T-helper 1 cell treated with Interleukin-12 subunit alpha and Interleukin-12 subunit beta and Interleukin-4 antibody, amounts not matched to agents 30 ng/mL and 1 ng/mL, for 36 hours (primary cell): ENCODE measurements at places on chromosomes 12 and 14. TPM values are rescaled to one million over a fixed set of nuclear protein-coding genes. Genes with fewer than 3 reads are reported as not detected.

The APOF gene
- not detected in 2 replicates for total RNA-seq

The CAPZA3 gene
- total RNA-seq: not detected in 2 replicates

The TEP1 gene
- 43.3 and 45.9 TPM in 2 replicates for total RNA-seq

The TPPP2 gene
- not detected in 2 replicates for total RNA-seq

The AQP6 gene
- not detected in 2 replicates for total RNA-seq

The RIN3 gene
- total RNA-seq: 32.1 and 33.0 TPM in 2 replicates

The MYF5 gene
- not detected in 2 replicates for total RNA-seq

The SOAT2 gene
- not detected in 2 replicates for total RNA-seq

The MEG3 gene
- not detected in 2 replicates for total RNA-seq

The ACACB gene
- total RNA-seq: 7.5 and 9.0 TPM in 2 replicates

The LALBA gene
- not detected in 2 replicates for total RNA-seq

The E2F7 gene
- 15.1 and 16.1 TPM in 2 replicates for total RNA-seq

The RND1 gene
- 4.0 and 5.6 TPM in 2 replicates for total RNA-seq

The AMHR2 gene
- total RNA-seq: not detected in 2 replicates

The VAMP1 gene
- total RNA-seq: 39.9 and 44.7 TPM in 2 replicates

The TMEM119 gene
- total RNA-seq: 0.54 and 0.96 TPM in 2 replicates

The TROAP gene
- total RNA-seq: 62.2 and 67.1 TPM in 2 replicates

The VRTN gene
- total RNA-seq: not detected in 2 replicates

The CD69 gene
- total RNA-seq: 98.9 and 106 TPM in 2 replicates

The TTC6 gene
- not detected in 2 replicates for total RNA-seq

The EXOC3L4 gene
- not detected in 2 replicates for total RNA-seq

The KCNC2 gene
- total RNA-seq: not detected in 2 replicates

The ARHGAP9 gene
- 190 and 192 TPM in 2 replicates for total RNA-seq

The CCDC197 gene
- 0.15 TPM in 1 of 2 replicates, not detected in the other for total RNA-seq

The TMEM30B gene
- 0.37 and 0.54 TPM in 2 replicates for total RNA-seq

The IFNG-AS1 gene
- 3.6 and 3.8 TPM in 2 replicates for total RNA-seq

The TAS2R46 gene
- 1.6 and 3.3 TPM in 2 replicates for total RNA-seq

The OTUB2 gene
- total RNA-seq: 2.9 and 3.3 TPM in 2 replicates

The SIRT4 gene
- 1.6 and 3.0 TPM in 2 replicates for total RNA-seq

The AQP2 gene
- total RNA-seq: not detected in 2 replicates

The FZD10 gene
- total RNA-seq: not detected in 2 replicates

The CLEC14A gene
- not detected in 2 replicates for total RNA-seq

The SERPINA10 gene
- total RNA-seq: not detected in 2 replicates

The PRPF40B gene
- total RNA-seq: 11.2 and 12.2 TPM in 2 replicates

The C12orf56 gene
- 0.29 and 0.51 TPM in 2 replicates for total RNA-seq

The SYT10 gene
- total RNA-seq: not detected in 2 replicates

The NTF3 gene
- total RNA-seq: not detected in 2 replicates

The TMED10 gene
- total RNA-seq: 238 and 244 TPM in 2 replicates

The INHBE gene
- 0.07 TPM in 1 of 2 replicates, not detected in the other for total RNA-seq

The C3AR1 gene
- total RNA-seq: 5.8 and 6.1 TPM in 2 replicates

The HOXC6 gene
- total RNA-seq: not detected in 2 replicates

The MIS18BP1 gene
- 64.3 and 86.7 TPM in 2 replicates for total RNA-seq

The PIWIL1 gene
- total RNA-seq: not detected in 2 replicates

The PLEKHG7 gene
- total RNA-seq: not detected in 2 replicates

The IRAK3 gene
- 4.2 and 4.8 TPM in 2 replicates for total RNA-seq

The MYH6 gene
- 0.56 and 1.2 TPM in 2 replicates for total RNA-seq

The INHBC gene
- not detected in 2 replicates for total RNA-seq
